ENCODE measurements at places on chromosomes 12 and 14.
A peak's percentile ranks its signal among the peaks of the same experiment; 100 is the strongest.

GRCh38 chr12:125100551-125101434 is 35.6 kb downstream of the AACS start:
- DNase-seq: no peak

- no peak for DNase-seq
These were observed 277.9 kb downstream of the ITPR2 start for GRCh38 chr12:26555139-26555538.

- DNase-seq: peak; percentile 31
These were observed 192.2 kb downstream of the TMTC3 start for GRCh38 chr12:88334271-88334670.

GRCh38 chr12:113589437-113589836 is 117.8 kb upstream of the LHX5 start:
- no peak for DNase-seq

- DNase-seq: no peak
These were observed 16.3 kb upstream of the RNF34 start for GRCh38 chr12:121383601-121384021.

DNA sequence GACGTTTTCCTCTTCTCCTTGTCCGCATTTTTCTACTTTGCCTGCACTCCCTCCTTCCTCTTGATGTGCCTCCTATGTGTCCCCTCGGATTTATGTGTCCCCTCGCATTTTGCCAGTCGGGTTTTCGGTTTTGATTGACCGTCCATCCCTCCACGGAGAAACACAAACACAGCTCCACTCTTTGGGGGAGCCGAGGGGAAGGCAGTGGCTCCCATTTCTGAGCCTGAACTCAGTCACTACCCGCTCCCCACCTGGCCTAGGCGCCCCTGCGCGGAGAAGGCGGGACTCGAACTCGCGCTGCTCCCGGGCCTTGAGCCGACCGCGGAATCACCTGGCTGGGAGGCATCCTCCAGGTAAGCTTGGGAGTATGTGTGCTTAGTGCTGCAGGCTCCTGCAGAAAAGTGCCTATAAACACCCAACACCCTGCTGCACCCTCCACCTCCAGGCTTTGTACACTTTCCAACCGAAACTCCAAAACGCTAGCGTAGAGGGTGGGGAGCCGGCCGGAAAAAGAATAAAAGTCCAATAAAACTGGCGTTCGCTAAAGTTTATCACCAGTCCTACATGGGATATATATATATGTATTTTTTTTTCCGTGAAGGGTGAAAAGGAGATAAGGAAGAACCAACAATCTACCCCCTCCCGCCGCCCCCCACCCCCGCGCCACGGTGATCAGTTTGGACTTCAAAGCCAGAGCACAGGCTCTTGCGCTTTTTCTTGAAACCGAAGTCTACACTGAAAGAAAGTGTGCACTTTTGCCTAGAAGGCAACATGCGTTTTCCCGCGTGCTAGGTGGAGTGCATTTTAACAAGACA is 3.3 kb upstream of the CCND2 start:
- peak; percentile 23 for DNase-seq

DNA sequence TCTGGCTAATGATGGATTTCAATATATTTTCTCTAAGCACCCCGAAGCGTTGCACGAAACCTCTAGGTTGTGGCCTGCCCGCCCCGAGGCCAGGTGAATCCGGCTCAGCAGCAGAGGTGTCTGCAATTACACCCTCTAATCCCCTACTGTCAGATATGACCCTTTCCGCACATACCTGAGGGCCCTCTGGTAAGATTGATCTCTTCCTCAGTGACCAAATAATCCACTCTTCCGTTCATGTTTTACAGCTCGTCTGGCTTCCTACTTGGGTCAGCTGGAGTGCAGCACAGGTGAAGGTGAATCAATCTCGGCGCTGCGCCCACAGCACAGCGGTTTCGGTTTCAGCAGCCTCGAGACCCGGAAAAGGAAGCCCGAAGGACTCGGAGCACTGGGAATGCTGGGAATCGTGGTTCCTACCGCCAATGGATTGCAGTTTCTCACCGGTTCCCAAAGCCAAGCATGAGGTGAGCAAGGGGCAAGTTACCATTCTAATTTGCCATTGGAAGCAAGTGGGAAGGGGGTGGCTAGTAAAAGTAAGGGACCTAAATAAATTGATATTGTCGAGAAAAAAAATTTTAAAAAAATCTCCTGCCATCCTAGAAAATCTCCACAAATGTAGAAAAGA is at the start of gene SYNJ2BP:
Gene SYNJ2BP (minus strand): TSS at position 366 of the 625 bp plus-strand sequence. CDS start 127 bp downstream, at position 239.
- DNase-seq: peak; percentile 21

DNA sequence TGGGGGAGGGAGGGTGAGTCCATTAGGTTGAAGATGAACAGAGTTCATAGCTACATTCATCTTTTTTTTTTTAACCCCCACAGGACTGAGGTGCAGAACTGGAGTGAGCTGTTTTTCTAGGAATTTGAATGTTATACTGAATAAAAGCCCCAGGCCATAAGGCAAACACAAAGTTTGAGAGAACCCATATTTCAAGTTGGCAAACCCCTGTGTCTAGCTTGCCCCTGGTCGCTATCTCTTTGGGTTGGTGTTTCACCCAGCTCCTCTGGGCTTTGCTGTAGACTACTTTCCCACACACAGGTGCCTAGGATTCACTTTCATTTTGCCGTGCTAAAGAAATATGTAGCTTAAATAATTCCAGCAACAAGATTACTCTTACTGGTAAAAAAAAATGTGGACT is 5.2 kb upstream of the LMO3 start:
- DNase-seq: no peak

GRCh38 chr12:77553976-77554619 is 276.6 kb upstream of the NAV3 start:
- DNase-seq: no peak

DNA sequence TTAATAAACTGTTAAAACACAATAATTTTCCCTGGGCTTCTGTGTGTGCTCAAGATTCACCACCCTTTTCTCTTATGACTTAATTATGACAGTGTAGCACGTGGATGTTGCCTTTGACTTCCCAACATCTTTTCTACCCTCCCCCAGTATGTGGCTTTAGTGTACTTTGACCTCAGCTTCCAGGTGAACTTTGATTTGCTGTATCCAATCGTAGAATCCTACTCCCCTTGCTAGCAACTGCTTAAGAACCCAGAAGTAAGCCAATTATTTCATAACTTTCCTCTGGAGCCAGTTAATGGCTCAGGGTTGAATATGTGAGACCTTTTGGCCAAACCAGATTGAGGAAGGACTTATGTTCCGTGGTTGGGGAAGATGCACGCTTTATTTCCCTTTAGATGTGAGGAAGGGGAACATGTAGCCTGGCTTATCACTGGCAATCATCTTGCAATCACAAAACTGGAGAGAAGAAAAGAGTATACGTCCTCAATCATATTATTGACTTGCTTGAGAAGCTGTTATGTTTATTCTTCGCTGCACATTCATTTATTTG is 259.6 kb upstream of the ATP2B1 start:
- DNase-seq: no peak

- no peak for DNase-seq
These were observed 21.7 kb upstream of the GARIN2 start for GRCh38 chr14:67167420-67168109.

DNA sequence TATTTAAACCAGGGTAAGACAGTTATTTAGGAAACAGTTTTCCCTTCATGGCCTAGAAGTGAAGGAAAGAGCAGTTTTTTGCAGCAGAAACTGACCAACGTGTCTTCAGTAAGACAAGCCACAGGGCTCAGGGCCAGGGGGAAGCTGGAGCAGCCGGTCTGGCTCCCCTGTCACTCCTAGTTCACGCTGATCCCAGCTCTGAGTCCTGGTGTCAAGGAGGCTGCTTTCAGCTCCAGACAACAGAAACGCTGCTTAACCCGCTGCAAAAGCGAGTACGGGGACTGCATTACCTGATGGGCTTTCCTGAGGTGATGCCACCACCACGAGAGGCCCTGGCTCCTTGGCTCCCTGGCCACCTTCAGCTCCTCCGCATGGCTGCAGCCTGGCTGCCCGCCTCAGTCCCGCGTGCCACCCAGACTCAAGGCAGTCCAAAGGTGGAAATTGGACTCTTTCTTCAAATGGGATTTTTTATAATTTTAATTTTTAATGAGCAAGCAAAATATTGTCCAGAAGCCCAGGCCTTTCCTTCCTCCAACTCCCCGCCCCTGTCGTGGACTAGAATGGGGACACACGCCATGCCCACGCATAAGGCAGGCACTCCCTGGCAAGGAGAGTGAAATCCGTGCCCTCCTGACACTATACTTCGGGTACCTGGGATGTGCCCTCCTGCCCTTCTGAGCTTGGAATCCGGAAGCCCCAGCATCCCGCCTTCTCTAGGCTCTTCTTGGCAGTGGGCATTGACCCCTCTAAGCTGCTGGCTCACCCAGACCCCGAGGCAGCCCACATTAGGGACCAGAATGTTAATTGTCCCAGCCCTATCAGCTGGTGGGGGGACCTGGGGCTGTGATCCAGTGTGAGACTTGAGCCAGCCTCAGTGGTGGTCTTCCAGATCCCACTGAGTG is 85.0 kb downstream of the PAPOLA start:
- DNase-seq: no peak

GRCh38 chr14:38904959-38905358 is 198.1 kb downstream of the SEC23A start:
- DNase-seq: no peak

DNA sequence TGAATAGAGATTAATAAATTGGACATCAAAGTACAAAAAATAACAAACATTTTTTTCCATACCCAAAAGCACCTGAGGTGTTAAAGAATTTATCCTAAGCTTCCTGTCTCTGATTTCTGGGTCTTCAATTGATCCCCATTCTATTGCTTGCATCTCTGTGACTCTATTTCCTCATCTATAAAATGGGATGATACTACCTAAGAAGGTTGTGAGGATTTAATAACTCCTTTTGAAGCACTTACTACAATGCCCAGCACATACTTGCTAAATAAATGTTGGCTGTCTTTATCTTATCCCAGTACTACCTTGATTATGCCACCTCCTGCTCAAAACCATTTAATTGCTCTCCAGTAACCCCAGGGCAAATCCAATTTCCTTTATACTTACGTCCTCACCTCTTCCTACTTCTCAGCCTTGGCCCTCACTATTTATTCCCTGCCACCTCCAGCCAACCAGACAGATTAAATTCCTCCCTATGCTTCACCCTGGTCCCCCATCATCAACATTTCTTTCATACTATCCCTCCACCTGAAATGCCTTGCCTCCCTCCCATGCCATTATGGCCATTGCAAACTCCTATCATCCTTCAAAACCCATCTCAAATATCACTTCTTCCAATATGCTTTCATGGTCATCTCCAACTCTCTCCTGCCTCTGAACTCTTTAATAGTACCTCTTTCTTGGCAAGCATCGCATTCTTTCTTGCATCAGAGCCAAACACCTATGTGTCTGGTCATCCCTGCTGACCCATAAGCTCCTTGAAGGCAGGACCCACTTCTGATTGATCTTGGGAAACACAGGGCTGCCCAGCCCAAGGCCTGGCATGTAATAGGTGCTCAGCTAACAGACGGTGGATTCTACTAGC is 7.9 kb upstream of the ASIC1 start:
- DNase-seq: no peak

- no peak for DNase-seq
These were observed 44.1 kb upstream of the PZP start for GRCh38 chr12:9252256-9252655.

DNA sequence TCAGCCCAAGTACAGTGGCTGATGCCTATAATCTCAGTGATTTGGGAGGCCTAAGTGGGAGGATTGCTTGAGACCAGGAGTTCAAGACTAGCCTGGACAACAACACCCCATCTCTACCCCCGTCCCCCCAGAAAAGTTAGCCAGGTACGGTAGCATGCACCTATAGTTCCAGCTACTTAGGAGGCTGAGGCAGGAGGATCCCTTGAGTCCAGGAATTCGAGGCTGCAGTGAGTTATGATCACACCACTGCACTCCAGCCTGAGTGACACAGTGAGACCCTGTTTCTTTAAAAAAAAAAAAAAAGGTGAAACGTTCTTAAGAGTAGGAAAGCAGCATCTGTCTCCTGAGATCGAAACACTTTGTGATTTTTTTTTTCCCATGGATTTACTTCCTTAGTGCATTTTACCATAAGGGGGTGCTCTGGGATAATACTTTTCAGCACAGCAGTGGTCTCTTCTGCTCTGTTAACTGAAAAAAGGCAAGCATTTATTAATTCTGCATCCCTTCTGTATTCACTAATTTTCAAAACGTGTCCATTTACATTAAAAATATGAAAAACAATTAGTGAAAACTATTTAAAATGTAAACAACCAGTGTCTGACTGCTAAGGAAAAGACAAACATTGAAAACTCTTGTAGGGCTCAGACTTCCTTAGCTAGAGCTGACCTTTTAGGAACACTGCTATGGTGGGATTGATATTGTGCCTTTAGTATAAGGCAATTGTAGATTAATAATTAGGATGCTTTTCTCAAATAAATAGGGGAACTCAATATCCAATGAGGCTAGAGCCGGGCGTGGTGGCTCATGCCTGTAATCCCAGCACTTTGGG is 31.2 kb upstream of the USP44 start:
- DNase-seq: no peak

- no peak for DNase-seq
These were observed 5.6 kb upstream of the GCH1 start for GRCh38 chr14:54908190-54908589.

GRCh38 chr12:132380641-132381040 is 51.3 kb upstream of the GALNT9 start:
- DNase-seq: no peak

DNA sequence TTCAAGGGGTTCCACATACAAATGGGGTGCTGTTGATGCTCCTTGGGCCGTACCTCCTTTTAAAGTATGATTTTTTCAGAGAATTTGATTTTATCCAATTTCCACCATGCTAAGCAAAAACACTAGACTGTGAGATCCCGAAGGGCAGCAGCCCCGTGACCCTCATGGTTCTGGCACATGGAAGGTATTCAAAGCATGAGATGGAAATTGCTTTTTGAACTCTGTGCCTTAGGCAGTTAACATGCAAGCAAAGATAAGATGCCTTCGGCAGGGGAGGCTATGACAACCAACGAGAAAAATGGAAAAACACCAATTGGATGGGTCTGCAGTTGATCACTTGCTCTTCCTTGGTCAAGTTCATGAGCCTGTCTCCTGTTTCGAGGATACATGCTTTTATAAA is 120.8 kb upstream of the DIO3 start:
- DNase-seq: no peak

DNA sequence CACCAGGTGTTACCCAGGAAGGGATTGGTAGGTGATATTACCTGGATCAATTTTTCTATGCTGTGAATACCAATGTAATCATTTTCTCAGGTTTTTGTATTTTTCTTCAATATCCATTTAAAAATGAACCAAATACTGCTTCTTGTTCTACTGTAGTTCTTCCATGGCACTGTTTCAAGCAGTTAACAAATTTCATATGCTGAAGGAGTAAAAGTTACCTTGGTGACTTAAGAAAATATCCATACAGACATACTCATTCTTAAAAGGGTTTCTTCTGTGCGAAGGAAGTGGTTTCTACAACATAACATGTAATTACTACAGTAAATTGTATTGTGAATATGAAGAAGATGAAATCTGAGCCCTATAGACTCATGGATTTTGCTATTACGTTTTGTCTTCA is 222.5 kb downstream of the TMEM117 start:
- no peak for DNase-seq

GRCh38 chr12:8844665-8845064 is 22.2 kb downstream of the A2ML1 start:
- no peak for DNase-seq
